ENCODE measurements at places on chromosomes 13 and 19. TPM values are rescaled to one million over a fixed set of nuclear protein-coding genes. Genes with fewer than 3 reads are reported as not detected.

DNA sequence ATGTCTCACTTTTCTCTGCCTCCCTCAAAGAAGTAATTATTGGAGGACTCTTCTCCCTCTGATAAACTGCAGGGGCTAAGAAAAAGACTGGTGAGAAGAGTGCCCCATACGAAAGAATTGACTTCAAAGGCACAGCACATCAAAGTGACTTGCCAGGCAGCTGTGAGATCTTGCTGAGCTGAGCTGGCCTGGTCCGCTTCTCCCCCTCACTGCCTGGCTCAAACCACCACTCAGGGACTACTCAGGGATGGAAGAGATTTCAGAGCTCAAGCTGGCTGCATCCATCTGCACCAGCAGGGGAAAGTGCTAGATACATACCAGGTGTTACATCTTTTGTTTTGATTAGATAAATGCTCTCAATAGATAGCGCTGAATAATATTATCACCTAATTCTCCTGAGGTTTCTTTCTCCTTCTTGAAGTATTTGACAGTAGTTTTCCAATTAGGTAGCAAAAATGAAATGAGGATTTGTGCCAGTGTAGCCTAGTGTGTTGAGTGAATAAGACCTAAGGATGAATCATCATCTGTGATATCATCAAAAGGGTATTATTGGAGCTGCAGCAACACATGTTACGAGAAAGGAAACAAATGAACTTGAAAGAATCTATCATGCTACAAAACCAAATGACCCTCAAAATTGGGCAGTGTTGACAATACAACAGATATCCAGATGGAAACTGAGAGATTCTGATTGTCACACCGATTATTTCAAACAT lies 379.8 kb downstream of the TBC1D4 start:
- DNase-seq = no peak

DNA sequence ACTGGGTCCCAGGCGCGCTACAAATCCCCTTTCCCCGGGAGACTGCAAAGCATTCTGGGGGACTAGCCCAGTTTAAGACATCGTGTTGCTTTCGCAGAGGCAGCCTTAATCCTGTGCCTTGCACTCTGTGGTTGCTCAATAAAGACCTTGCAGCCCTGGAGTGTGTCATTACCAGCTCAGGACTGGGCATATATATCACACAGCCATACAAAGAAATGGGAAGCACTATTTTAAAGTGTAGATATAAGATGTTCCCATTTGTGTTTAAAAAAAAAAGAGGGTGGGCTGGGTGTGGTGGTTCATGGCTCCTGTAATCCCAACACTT lies 11.1 kb downstream of the NAPA start:
- DNase-seq = no peak

- no peak for DNase-seq
Observed at GRCh38 chr13:45943120-45943519, 91.6 kb upstream of the SIAH3 start.

CLEC4M gene
- not detected for total RNA-seq

All from naive thymus-derived CD4-positive, alpha-beta T cell (primary cell).